ENCODE measurements at places on chromosomes 3 and 15.

GRCh38 chr15:58309963-58310928, 121.5 kb upstream of the LIPC start:
- DNase-seq, result no peak

- no peak for DNase-seq
Observed at GRCh38 chr3:135792858-135793475, 172.6 kb upstream of the PPP2R3A start.

DNA sequence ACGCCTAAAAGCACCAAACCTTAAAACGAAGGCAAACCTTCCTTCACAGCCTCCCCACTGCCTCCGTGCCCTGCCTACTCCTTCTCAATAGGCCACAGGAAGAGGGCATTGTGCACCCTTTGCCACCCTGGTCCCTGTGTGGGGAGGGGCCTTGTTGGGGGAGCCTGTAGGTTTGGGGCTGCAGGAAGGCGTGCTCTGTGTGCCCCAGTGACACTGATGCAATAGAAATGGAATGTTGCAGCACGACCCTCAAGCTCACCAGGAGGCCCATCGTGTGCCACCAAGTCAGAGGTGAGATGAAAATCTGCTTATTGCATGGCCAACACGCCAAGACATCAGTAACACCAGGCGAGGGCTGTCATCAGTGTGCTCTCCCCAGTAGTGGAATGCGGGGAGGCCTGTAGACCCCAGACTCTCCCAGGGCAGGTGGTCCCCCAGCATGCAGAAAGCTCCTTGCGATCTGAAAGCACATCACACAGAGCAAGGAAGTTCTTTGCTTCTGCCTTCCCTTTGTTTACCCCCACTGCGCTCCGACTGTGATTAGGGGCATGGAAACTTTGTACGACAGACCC, 86.2 kb downstream of the ASB7 start:
- DNase-seq, result no peak

DNA sequence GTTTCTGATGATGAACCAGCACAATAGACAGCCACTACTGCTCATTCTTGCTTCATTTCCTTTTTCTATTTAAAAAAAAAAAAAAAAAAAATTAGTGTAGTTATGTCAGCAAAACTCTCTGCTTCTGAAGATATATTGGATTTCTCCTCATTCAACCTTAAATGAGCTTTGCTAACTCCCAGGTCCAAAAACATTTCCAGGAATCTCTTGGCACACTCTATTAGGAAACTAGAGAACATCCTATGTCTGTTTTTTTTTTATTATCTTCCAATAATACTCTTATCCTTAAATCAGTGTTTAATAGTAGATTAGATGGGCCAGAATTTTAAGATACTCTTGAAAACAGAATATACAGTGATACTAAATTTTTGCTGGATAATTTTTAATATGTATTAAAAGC, 398.0 kb downstream of the NAALADL2 start:
- DNase-seq, result no peak

DNA sequence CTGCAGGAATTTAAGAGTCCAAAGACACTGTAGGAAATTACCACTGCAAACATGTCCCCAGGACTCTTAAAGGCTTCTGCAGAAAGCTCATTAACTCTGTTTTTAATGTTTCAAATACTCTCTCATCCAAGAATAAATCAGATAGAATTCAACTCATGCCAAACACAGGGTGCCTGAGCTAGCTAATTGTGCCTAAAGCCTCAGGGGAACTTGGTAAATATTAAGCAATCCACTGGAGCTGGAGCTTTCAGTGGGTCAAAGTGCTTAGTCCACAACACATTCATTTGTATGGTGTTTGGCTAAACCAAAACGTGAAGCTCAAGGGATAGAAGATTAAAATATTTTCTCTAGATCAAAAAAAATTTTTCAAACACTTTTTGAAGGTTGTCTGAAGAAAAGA, 131.4 kb downstream of the THRB start:
- no peak for DNase-seq

DNA sequence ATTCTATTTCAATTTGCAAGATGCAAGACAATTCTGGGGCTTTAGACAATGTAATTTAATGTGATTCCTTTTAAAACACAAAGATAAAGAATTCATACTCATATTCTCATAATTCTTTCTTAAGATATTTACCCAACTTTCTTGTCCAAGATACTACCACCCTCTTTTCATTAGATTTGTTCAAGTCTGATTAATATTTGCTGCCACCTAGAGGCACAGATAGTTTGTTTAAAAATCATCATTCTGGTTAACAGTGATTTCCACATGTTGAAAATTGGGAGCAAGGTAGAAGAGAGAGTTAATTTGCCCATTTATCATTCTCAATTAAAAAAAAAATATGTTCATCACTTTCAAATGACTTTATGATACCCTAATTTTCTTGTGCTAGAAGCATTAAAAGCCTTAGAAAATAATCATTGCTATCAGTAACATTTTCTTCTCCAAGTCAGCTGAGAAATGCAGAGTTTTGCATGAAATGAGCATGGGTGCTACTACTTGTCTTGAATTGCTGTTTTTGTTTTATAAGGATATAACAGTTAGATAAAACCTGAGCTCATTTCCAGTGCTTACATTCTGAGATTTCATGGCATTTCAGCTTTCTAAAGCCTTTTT, 11.6 kb downstream of the TAMM41 start:
- no peak for DNase-seq

- no peak for DNase-seq
Observed at GRCh38 chr15:63497642-63498467, 6.5 kb upstream of the USP3 start.

DNA sequence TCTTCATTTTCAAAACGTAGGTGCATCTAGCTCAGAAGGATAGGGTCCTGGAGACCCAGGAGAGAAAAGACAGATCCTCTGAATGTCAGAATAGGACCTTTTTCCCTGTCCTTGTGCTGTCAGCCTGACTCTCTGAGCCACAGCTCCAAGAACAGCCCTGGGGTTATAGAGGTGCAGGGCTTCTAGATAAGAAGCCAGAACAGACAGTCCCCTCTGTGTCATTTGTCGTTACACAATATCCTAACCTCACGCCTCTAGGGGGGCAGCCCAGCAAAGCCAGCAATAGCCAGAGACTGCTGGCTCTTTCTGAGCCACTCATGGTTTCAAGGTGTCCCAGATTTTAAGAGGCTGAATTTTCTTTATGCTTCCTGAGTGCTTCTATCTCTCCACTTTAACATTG, 153.2 kb upstream of the THBS1 start:
- no peak for DNase-seq

- no peak for DNase-seq
Observed at GRCh38 chr15:74258456-74259291, 22.5 kb downstream of the CCDC33 start.
